ENCODE measurements at places on chromosomes 4 and X.

- DNase-seq = no peak
Observed at GRCh38 chrX:72634331-72634730, 61.7 kb upstream of the HDAC8 start.

GRCh38 chrX:17174671-17175070 lies 200.3 kb upstream of the NHS start:
- DNase-seq = no peak

DNA sequence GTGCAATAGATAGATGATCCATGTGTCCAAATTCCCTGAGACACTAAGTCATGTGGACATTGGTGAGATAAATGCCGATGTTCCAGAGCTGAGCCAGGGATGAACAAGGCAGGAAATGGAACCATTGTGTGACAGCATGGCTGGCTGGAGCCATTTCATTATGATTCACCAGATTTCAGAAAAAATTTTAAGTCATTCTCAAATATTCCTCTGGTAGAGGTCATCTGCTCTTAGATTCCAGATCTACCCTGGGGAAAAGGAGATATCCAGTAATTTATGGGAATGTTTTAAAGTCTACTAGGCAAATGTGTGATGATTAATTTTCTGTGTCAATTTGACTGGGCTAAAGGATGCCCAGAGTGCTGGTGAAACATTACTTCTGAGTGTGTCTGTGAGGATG lies 287.3 kb downstream of the STK32B start:
- no peak for DNase-seq

- no peak for DNase-seq
Observed at GRCh38 chr4:108270466-108271450, 102.0 kb upstream of the LEF1 start.

DNA sequence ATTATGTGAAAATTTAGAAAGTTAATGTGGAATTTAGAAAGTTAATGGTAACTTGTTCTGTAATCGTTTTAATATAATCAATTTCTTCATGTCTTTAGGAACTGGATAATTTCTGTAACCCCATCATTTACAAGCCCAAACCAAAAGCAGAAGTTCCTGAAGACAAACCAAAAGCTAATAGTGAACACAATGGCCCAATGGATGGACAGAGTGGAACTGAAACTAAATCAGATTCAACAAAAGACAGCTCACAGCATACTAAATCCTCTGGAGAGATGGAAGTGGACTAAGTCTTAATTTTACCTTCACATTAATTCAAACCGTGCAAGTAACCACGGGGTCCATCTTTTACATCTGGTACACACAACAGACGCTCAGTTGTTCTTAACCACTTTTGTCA lies 48.1 kb upstream of the PLK4 start:
- DNase-seq = no peak

GRCh38 chrX:34562006-34562405 lies 95.1 kb downstream of the TMEM47 start:
- no peak for DNase-seq

DNA sequence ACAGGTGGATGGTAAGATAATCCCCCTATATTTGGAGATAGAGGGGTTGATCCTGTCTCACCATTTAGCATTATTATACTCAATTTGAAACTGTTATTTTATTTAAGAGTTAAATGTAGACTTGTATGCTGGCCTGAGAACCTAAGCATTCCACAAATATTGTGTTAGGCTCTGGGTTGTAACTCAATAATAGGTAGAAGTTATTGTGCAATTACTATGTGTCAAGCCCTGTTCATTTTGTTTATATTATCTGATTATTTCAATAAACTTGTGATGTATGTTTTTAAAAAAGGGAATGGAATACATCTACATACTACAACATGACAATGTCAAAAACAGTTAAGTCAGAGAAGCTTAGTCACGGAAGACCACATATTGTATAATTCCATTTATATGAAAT lies 13.6 kb upstream of the TXK start:
- DNase-seq = no peak

DNA sequence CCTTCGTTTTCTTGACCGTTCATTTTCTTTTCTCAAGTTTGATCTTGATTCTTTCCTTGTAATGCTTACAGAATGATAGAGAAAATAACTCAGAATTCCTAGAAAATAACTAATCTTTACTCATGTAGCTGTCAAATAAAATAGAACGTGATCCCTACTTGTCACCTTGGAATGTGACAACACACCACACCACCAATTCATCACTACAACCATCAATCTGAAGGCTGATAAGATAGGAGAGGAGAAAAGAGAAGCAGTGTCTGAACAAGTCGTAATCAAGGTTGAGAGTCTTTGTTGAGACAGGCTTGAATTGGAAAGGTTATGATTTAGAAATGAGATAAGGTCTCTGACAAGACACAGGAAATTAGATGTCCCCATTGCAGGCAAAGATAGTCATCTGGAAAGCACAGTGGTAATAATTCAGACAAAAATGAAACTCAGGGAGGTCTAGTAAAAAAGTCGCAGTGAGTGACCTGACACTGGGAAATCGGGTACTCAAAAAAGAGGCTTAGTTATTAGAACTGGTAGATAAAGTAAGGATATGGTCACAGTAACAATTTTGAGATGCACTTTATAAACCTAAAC lies 456.2 kb downstream of the FAT4 start:
- no peak for DNase-seq

GRCh38 chr4:119264743-119265142 lies 52.2 kb downstream of the USP53 start:
- DNase-seq = no peak

DNA sequence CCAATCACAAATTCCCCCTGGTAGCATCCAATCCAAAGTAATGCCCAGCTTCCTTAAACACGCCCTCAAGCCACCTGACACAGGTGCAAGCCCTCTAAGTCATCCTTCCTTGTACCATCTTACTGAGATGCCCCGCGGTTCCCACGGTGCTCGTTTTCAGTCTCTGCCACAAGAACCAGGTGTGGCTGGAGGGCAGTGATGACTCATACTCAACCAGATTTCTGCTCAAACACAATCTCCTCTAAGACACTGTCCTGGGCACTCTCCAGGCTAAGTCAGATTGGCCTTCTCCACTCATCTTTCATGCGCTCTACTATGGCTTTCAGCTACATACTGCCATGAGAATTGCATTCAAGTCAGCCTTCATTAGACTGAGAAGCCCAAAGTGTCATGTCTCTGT lies 3.5 kb downstream of the SH3KBP1 start:
- DNase-seq = no peak

DNA sequence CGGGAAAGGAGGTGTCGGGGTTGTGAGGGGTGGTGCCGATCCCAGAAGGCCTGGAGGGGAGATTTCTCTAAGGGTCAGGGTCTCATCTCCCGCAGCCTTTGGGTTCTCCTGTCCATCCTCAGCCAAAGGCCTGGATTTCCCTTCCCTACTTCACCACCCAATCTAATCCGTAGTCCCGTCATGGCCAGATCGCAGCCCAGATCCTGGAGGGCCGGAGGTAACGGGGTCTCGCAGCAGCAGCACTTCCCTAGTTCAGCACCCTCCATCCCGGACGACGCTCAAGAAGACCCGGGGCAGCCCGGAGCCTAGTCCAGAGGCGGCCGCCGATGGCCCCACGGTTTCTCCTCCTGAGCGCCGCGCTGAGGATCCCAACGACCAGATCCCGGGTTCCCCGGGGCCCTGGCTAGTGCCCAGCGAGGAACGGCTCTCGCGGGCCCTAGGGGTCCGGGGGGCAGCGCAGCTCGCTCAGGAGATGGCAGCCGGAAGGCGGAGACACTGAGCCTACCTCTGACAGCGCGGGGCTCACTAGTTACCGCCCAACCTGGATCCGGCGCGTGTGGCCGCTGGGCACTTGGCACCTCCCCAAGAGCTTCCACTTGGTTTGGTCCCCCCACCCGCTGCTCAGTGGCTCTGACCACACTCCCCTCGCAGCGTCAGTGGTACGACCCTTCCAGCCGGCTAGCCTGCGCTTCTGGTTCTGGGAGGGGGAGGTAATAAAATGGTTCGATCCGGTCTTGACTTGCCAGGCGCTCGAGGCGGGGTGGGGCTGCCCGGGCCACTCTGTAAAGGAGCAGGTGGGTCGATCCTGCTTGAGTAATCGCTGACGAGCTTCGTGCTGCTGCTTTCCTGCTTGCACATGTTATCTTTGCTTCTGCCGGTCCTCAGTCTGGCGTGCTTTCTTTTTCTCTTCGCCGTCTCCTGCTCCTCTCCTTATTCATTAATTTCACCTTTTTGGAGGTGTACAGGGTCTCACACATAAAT lies 3.6 kb downstream of the MAGIX start:
- DNase-seq = peak; percentile 63

DNA sequence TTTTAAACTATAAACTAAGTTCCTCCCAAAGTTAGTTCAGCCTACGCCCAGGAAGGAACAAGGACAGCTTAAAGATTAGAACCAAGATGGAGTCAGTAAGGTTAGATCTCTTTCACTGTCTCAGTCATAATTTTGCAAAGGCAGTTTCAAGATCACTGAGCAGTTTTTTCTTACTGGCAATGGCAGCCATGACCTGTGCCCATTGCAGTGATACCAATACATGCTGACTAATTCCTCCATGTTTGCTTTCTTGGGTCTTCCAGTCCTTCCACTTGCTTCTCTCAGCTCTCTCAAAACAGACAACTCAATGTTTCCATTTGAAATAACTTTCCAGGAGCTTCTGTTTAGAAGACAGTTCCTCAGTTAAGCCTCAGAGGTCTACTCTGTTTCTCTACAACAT lies 79.5 kb downstream of the PCDH18 start:
- no peak for DNase-seq

DNA sequence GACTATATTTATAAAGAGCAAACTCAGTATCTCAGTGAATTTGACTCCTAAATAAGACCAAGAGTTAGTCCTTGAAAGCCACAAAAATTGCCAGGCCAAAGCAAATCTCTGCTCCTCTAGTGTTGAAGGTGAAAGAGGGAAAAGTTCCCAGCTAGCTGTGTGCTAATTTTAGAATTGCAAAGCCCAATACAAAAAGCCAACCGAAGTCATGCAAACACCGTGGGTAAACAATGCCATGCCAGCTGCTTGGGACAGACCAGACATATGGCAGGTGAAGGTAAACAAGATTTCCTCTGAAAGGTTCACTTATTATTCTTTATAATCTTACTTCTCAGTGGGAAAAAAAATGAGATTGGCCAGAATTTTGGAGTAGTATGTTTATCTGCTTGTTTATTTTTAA lies 80.5 kb upstream of the LNX1 start:
- no peak for DNase-seq

- DNase-seq = no peak
Observed at GRCh38 chr4:141658309-141658708, 21.9 kb downstream of the IL15 start.

GRCh38 chrX:107324493-107325310 lies 118.3 kb downstream of the DNAAF6 start:
- DNase-seq = no peak

DNA sequence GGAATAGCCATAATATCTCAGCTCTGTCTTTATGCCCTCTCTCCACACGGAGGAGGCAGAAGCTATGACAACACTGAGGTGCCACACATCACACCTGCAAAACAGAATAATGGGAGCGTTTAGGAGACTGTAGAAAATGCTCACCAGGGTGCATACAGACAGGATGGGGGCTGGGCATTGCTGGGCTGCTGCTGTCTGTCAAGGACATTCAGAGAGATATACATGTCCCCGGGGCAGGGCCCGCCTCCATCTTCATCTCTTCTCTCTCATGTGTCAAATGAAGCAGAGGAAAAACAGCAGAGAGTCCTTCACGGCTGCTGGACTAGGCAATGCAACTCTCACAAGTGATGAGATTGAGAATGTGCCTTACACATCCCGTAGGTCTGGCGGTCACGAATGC lies 65.3 kb upstream of the DHRSX start:
- DNase-seq = no peak

DNA sequence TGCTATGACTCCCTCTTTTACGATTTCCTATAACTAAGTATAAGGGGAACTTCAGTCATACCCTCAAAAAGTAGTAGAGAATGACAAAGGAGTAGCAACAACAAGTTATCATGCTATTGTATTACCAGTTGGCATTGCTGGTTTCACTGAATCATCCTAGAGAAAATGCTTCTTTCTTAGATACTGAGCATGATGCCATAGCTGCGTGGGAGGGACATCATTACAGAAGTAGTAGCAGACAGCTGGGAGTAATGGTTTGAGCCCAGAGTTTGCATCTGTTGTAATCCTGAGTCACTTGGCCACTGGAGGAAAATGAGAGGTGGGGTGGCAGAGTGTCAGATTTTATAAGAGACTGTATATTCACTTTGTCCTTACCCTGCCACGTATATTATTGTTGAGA lies 38.6 kb downstream of the MTMR1 start:
- DNase-seq = no peak

GRCh38 chrX:154873329-154873728 lies 12.8 kb upstream of the F8A1 start:
- DNase-seq = no peak

- no peak for DNase-seq
Observed at GRCh38 chrX:9312922-9313867, 151.7 kb upstream of the TBL1X start.

GRCh38 chr4:81594490-81595159 lies 122.9 kb upstream of the RASGEF1B start:
- peak; percentile 15 for DNase-seq

DNA sequence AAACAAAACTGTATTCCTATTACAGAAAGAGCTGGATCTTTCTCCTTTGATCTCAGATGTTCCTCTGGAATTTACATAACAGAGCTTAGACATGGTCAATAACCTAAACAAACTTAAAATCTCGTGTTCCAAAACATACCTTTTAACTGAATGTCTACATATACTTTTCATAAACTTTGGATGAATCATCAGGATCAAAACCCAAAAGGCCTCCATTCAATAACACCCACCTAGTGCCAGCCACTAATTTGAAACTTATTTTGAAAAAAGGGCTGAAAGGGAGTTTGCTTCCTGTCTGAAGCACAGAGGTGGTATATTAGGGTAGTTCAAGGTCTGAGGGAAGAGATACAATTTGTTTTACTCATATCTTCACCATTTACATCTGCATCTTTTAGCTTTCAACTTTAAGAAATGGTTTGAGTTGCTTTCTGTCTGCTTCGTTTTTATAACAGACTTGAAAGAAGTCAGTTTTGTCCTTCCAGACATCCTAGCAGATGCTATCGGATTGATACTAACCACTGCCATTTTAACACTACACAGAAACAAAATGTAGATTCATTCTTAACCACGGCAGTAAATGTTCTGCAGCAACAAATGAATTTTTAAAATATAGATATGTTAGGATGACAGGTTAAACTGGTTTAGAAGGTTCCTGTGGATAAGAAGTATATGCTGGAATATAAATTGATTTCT lies 242.8 kb upstream of the DKK2 start:
- DNase-seq = no peak

- no peak for DNase-seq
Observed at GRCh38 chr4:140219567-140219966, 65.6 kb upstream of the MAML3 start.

DNA sequence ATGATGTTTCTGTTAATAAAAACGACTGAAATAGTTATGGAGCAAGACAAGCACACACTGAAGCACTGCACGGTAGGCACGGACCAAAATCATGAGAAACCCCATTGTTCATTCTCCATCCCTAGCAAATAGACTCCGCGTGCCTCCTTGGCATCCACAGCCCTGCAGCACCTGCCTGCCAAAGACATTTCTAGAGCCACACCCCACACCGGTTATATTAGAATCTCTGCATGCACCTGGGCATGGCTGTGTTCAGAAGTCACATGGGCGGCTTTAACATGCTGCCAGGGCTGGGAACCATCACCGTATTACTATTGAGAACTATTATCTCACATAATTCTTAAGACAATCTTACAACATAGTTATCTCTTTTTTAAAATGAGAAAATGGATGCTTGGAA lies 5.9 kb downstream of the PDLIM3 start:
- DNase-seq = no peak

Data from NCI-H524 treated with DMSO at 0.1 percent for 48 hours (cell line).